ENCODE measurements at places on chromosomes 1 and 21. TPM values are rescaled to one million over a fixed set of nuclear protein-coding genes. Genes with fewer than 3 reads are reported as not detected.

DNA sequence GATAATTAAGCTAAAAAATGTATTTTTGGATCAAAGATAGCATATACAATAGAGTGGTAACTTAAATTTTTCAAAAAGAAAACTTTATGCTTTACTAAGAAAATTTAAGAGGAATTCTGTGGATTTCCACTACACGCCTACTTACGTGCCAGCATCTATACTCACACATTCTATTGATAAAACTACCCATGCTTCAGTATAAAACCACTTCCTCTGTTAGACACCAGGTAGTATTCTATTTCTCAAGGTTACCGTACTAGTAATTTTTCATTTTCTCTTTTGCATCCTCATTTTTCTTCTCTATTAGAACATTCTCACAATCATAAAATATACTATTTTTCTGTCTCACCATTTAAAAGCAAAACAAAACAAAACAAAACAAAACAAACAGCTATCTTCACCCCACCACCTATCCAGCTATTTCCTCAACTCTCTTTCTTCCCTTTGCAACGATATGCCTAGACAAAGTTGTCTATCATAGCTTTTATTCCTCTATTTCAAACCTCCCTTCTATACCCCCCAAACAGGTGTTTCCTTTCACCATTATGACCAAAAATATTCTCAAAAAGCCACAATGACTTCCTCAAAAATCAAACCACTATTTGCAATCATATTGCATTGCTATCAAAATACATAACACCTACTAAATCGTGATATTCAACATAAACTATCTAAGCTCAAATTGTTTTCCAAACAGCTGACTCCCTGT, 1652.0 kb downstream of the MRPL39 start:
- H3K36me3 ChIP-seq, result peaks cover 6% of the 10 kb centered on the region
- no peaks in the 10 kb centered on the region for H3K27me3 ChIP-seq
- H3K27ac ChIP-seq, result peak overlapping the region; percentile 73
- H3K4me1 ChIP-seq, result peaks cover 34% of the 10 kb centered on the region

GRCh38 chr1:28956038-28956464, 41.7 kb downstream of the EPB41 start:
- no peaks in the 10 kb centered on the region for H3K27me3 ChIP-seq
- DNase-seq, result no peak
- no peak overlapping the region for H3K4me3 ChIP-seq
- H3K4me1 ChIP-seq, result peaks cover 7% of the 10 kb centered on the region
- H3K27ac ChIP-seq, result no peak overlapping the region

DNA sequence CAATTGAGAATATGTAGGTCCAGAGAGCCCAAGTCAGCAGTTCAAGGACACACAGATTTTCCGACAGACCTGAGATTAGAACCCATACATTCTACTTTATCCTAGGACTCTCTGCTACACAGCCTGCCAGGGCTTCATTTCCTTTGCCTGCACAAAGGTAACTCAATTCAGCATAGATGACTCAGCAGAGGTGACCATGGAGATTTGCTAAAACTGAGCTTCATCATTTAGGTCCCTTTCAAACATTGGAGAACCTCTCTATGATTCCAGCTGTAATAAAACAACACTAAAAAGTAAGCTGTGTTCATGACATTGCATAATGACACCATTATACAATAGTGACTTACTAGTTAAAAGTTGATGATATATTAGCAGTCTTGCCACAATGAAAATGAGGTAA, 22.2 kb downstream of the DAB1 start:
- DNase-seq, result no peak
- H3K4me3 ChIP-seq, result no peak overlapping the region
- H3K27ac ChIP-seq, result no peak overlapping the region
- no peaks in the 10 kb centered on the region for H3K27me3 ChIP-seq

GRCh38 chr1:179883745-179884138, 1.7 kb downstream of the TOR1AIP1 start:
- H3K36me3 ChIP-seq, result peaks cover 46% of the 10 kb centered on the region
- peak overlapping the region; percentile 99 for H3K27ac ChIP-seq
- no peaks in the 10 kb centered on the region for H3K27me3 ChIP-seq
- DNase-seq, result peak; percentile 76
- H3K4me3 ChIP-seq, result peak overlapping the region; percentile 92
- peaks cover 48% of the 10 kb centered on the region for H3K4me1 ChIP-seq

DNA sequence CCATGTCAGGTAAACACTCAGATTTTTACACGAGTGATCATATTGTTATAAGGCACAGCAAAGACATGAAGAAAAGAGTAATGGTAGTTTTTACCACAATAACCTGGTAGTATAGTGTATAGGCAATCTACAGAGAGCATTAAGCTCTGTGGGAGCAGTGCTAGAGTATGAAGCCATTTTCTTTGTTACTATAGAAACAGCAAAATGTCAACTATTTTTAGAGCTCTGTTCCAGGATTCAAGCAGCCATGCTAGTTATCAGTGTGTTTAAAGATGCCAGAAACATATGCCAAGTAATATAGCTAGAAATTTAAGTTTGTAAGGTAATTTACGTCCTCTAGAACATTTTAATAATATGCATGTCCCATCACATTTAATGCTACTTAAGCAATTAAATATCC, 77.6 kb upstream of the RGS18 start:
- H3K4me1 ChIP-seq, result no peaks in the 10 kb centered on the region
- no peak overlapping the region for H3K4me3 ChIP-seq
- DNase-seq, result no peak
- H3K36me3 ChIP-seq, result no peaks in the 10 kb centered on the region
- H3K27me3 ChIP-seq, result no peaks in the 10 kb centered on the region
- H3K27ac ChIP-seq, result no peak overlapping the region

DNA sequence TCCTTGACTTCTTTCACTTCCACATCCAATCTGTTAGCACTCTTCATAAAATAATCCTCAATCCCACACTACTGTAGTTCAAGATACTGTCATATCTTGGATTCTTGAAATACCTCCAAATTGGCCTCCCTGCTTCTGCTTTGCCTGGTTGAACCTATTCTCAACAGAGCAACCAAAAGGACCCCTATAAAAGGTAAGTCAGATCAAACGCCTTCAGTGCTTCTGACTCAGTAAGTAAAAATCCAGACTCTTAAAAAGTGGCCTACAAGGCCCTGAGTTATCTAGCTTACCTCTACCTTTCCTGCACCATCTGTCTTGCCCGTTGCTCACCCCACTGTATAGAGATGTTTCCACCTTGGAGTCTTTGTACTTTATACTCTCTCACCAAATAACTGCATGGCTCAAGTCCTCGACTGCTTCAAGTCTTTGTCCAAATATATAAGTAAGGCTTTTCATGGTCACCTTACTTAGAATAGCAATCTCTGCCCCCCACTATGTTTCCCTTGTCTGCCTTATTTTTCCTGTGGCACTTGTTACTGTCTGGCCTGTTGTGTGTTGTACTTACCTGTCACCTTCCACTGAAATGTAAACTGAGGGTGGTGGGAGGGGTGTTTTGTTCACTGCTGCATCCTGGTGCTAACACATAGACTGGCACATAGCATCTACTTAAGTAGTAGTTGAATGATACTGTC, 5.1 kb upstream of the PIGV start:
- peaks cover 66% of the 10 kb centered on the region for H3K4me1 ChIP-seq
- H3K36me3 ChIP-seq, result peaks cover 59% of the 10 kb centered on the region
- H3K4me3 ChIP-seq, result no peak overlapping the region
- no peaks in the 10 kb centered on the region for H3K27me3 ChIP-seq

DPT gene
- not detected for total RNA-seq

DNA sequence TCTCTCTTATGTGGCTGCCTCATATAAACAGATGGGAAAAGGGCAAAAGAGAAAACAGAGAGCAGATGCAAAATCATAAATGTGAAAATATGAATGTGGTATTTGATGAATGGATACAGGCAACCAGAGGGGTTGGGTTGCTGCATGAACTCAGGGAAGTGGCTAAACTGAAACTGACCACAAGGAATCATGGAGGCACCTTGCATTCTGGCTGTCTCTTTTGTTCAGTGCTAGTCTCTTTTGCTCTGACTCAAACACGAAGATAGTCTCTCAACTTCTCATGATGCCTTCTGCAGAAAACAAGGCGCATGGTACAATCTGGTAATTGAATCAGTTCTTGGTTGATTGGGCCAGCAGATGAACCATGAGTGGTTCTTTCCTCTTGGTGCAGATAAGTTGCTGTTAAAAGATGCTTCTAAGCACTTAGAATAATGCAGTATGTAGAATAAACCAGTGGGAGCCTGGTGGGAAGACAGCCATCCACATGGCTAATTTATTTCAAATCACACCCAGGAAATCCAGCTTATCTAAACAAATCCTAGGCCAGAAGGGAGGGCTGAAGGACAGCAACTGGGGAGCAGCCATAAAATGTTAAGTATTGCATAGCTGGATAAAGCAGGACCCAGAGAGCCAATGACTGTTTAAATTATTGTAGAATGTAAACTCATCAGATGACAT, 64.2 kb downstream of the HLX start:
- no peaks in the 10 kb centered on the region for H3K36me3 ChIP-seq
- no peaks in the 10 kb centered on the region for H3K4me1 ChIP-seq
- no peak overlapping the region for H3K4me3 ChIP-seq
- no peak for DNase-seq
- no peak overlapping the region for H3K27ac ChIP-seq

GRCh38 chr1:175725684-175726083, 17.7 kb downstream of the TNR start:
- H3K27ac ChIP-seq, result no peak overlapping the region
- no peaks in the 10 kb centered on the region for H3K4me1 ChIP-seq
- no peak overlapping the region for H3K4me3 ChIP-seq
- H3K27me3 ChIP-seq, result no peaks in the 10 kb centered on the region

OR2T11 gene
- not detected for total RNA-seq

GRCh38 chr21:21163904-21164303, 165.7 kb downstream of the NCAM2 start:
- H3K4me3 ChIP-seq, result no peak overlapping the region
- H3K27ac ChIP-seq, result no peak overlapping the region
- H3K27me3 ChIP-seq, result peaks cover 5% of the 10 kb centered on the region
- DNase-seq, result peak; percentile 65
- no peaks in the 10 kb centered on the region for H3K36me3 ChIP-seq
- H3K4me1 ChIP-seq, result no peaks in the 10 kb centered on the region

ZBTB37 gene
- 9.2 TPM for total RNA-seq

PER3 gene
- total RNA-seq, result 0.97 TPM

SRGAP2C gene
- 28.9 TPM for total RNA-seq

RSPH1 gene
- total RNA-seq, result not detected

- H3K4me1 ChIP-seq, result peaks cover 3% of the 10 kb centered on the region
- H3K27me3 ChIP-seq, result peaks cover 3% of the 10 kb centered on the region
- DNase-seq, result no peak
- no peak overlapping the region for H3K4me3 ChIP-seq
These were observed 113.9 kb upstream of the COL6A1 start for GRCh38 chr21:45867671-45868081.

DNA sequence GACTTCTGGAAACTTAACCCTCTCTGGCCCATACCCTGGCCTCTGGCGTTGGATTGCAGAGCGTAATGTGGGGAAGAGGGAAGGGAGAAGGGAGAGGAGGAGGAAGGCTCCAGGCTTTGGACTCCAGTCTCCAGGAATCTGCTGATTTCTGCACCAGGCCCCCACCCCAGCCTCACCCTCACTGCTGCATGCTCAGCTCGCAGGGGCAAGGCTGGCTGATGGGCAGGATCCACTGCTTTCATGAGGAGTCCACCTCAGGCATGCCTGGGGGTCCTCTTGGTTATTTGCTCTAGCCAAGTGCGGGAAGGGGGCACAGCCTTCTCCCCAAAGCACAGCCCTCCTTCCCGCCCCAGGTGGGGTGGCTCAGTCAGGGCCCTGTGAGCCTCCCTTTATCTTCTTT, 3.7 kb downstream of the OLFML3 start:
- peaks cover 5% of the 10 kb centered on the region for H3K36me3 ChIP-seq
- no peak overlapping the region for H3K4me3 ChIP-seq
- DNase-seq, result no peak
- H3K27ac ChIP-seq, result no peak overlapping the region
- no peaks in the 10 kb centered on the region for H3K27me3 ChIP-seq

KLHL17 gene
- total RNA-seq, result 27.7 TPM

DNA sequence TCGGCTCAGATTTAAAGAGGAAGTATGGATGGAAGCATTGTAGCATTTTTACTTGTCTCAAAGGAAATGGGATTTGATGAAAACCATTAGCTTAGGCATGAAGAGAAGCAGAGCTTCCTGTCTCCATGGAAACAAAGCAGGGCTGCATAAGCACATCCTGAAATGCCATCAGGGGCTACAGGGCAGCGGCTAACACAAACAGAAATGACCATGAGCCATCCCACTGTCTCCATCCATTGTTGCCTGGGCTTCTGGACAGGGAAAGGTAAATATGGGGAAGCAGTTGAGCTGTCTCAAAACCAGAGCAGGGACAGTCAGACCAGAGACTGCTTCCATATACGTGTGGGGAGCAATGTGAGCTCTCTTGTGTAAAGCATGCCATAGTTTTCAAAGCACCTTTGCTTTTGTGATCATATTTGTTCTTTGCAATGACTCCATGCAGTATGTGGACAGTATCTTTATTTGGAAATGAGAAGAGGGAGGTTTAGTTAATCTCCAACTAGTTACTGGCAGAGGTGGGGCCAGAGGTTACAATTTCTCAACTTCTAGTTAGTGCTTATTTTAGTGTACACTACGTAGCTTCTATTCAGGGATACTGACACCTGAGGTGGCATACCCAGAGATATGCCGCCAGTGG, 176.1 kb downstream of the CACNA1E start:
- H3K4me3 ChIP-seq, result no peak overlapping the region
- H3K4me1 ChIP-seq, result no peaks in the 10 kb centered on the region
- no peaks in the 10 kb centered on the region for H3K36me3 ChIP-seq
- H3K27ac ChIP-seq, result no peak overlapping the region
- no peak for DNase-seq

DNA sequence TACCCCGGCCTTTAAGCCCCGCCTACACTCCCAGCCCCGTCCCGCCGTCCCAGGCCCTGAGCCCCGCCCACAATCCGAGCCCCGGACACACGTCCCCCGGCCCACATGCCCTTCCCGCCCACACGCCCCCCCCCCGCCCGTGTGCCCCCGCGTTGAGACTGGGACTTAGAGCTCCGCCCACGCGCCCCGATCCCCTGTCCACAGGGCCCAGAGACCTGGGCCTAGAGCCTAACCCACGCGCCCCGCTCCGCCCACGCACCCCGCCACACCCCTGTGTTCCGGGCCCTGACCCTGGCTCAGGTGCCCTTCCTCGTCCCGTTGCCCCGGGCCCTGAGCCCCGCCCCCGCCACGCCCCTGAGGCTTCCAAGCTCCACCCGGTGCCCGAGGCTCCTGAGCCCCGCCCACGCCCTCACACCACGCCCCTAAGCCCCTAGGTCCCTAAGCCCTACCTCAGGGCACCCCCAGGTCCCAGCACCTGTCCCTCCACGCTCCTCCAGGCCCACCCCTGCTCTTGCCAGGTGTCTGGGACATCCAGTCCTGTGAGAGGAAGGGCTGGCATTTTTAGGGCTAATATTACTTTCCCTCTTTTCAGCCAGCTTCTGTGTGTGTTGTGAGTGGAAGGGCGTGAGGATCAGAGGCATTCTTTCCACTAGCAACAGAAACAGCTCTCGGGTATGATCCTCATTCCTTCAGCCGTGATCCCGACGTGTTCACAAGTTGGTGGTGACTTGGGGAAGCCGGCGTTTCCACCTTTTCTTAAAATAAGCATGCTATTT, 552 bp upstream of the GPR157 start:
- H3K4me3 ChIP-seq, result peak overlapping the region; percentile 51
- DNase-seq, result peak; percentile 77
- peaks cover 34% of the 10 kb centered on the region for H3K4me1 ChIP-seq
- no peak overlapping the region for H3K27ac ChIP-seq
- peaks cover 22% of the 10 kb centered on the region for H3K27me3 ChIP-seq

- DNase-seq, result peak; percentile 27
- no peaks in the 10 kb centered on the region for H3K27me3 ChIP-seq
- H3K4me3 ChIP-seq, result no peak overlapping the region
- H3K4me1 ChIP-seq, result no peaks in the 10 kb centered on the region
These were observed 254.4 kb upstream of the GJB5 start for GRCh38 chr1:34500451-34500850.
